ENCODE measurements at places on chromosomes 1 and 21. TPM values are rescaled to one million over a fixed set of nuclear protein-coding genes. Genes with fewer than 3 reads are reported as not detected.

GRCh38 chr21:42261829-42262200 lies 42.9 kb downstream of the ABCG1 start:
- H3K27me3 ChIP-seq: no peaks in the 10 kb centered on the region
- DNase-seq: no peak
- no peaks in the 10 kb centered on the region for H3K36me3 ChIP-seq
- no peak overlapping the region for H3K4me3 ChIP-seq
- H3K4me1 ChIP-seq: peaks cover 10% of the 10 kb centered on the region

DNA sequence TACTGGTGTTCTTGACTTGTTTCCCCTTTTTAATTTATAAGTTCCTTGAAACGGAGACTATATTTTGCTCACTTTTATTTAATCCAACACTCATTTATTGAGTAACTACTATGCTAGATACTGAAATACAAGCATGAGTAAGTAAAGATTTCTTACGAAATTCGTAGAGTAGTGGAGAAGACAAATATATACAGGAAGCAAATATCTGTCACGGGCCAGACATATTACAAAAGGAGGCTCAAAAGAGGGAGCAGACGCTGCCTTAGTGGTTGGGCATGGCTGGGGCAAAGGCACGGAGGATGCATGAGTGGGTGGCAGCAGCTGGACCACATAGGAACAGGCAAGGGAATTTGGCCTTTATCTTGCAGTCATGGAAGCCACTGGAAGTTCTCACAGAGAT lies 6.8 kb downstream of the NCF2 start:
- no peaks in the 10 kb centered on the region for H3K36me3 ChIP-seq
- H3K27ac ChIP-seq: no peak overlapping the region
- peaks cover 37% of the 10 kb centered on the region for H3K4me1 ChIP-seq
- no peak overlapping the region for H3K4me3 ChIP-seq
- DNase-seq: no peak

- no peaks in the 10 kb centered on the region for H3K36me3 ChIP-seq
- no peak overlapping the region for H3K27ac ChIP-seq
- no peak overlapping the region for H3K4me3 ChIP-seq
- no peak for DNase-seq
- H3K27me3 ChIP-seq: no peaks in the 10 kb centered on the region
Measured at GRCh38 chr21:37787456-37787855, 128.8 kb downstream of the KCNJ6 start.

DNA sequence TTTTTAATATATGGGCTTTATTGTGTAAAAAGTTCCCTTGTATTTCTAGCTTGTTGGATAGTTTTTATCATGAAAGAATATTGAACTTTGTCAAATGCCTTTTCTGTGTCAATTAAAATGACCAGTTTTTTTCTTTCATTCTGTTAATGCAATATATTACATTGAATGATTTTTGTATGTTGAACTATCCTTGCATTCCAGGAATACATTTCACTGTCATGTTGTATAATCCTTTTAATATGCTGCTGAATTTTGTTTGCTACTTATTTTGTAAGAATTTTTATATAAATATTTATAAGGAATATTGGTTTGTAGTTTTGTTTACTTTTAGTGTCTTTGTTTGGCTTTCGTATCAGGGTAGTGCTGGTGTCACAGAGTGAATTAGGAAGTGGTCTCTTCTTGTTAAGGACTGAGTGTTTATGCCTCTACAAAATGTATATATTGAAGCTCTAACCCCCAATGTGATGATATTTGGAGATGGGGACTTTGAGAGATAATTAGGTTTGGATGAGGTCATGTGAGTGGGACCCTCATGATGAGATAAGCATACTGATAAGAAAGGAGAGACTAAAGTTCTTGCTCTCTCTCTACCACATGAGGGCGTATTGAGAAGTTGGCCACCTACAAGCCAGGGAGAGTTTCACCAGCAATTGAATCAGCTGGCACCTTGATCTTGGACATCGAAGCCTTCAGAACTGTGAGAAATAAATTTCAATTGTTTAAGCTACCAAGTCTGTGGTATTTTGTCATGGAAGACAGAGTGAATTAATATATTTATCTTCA lies 12.0 kb upstream of the SLAMF6 start:
- H3K27ac ChIP-seq: no peak overlapping the region
- no peaks in the 10 kb centered on the region for H3K27me3 ChIP-seq
- peaks cover 14% of the 10 kb centered on the region for H3K4me1 ChIP-seq
- H3K4me3 ChIP-seq: no peak overlapping the region

DNA sequence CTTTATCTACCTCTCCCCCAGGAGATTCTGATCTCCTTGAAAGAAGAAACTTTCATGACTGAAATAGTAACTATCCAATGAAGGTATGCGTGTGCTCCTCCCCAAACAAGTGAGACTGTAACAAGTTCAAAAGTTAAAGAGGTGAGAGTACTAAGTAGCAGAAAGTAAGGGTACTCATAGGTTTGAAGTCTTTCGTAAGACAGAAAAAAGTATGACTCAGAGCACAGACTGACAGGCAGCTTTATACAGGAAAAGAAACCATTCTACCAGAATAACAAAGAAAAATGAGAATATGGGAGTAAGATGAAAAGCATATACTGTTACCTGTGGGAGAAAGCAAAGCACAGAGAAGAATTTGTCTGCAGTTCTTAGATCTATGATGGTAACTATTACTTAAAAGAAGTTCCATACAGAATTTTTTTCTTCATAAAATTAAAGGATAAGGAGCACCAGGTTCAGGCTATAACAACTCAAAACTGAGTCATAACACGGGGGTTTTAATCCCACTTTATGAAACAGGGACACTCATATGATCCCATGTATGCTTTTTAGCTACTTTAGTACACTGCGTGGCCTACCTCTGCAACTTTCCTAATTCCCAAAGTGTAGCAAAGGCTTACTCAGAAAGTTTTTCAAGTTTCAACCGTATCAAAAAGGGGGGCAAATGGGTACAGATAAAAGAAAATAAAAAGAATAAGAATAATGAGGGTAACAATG lies 52.0 kb downstream of the FOXJ3 start:
- H3K4me1 ChIP-seq: no peaks in the 10 kb centered on the region
- no peak for DNase-seq
- peaks cover 7% of the 10 kb centered on the region for H3K36me3 ChIP-seq
- H3K4me3 ChIP-seq: no peak overlapping the region
- no peaks in the 10 kb centered on the region for H3K27me3 ChIP-seq

DNA sequence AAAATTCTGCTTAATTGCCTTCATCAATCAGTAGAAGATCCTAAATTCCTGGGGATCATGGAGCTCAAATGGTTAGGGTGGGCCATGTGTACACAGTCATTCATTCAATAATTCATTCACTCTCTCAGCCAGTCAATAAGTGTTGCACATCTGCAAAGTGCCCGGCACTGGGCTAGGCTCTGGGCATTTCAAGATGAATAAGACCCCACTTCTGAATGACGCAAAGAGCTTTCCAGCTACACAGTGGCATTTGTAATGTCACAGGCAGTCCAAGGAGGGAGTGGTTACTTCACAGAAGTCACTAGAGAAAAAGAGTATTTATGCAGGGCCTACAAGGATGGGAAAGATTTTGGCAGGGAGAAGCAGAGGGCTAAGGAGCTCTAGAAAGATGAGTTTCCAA lies 93.2 kb downstream of the KCNJ15 start:
- H3K36me3 ChIP-seq: no peaks in the 10 kb centered on the region
- DNase-seq: no peak
- H3K27ac ChIP-seq: no peak overlapping the region
- H3K4me3 ChIP-seq: no peak overlapping the region
- H3K27me3 ChIP-seq: no peaks in the 10 kb centered on the region

DNA sequence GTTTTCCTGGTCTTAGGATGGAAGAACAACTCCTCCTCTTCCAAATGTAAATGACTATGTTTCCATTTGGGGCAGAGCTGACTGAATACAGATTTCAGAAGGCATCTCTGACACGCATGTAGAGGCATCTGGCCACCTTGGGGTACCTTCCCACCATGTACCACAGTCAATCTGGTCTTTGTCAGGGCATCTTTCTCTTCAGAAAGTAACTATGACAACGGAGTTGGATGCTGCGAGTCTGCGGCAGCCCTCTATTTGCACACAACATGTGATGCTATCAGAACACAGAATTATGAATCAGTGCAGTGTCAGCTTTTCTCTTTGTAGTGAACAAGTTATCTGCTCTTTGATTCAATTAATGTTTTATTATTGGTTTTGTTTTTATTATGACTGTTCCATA lies 94.7 kb downstream of the TSEN15 start:
- DNase-seq: no peak
- no peak overlapping the region for H3K4me3 ChIP-seq
- no peaks in the 10 kb centered on the region for H3K36me3 ChIP-seq
- no peak overlapping the region for H3K27ac ChIP-seq
- peaks cover 4% of the 10 kb centered on the region for H3K27me3 ChIP-seq
- no peaks in the 10 kb centered on the region for H3K4me1 ChIP-seq

GRCh38 chr1:75587692-75588091 lies 23.2 kb downstream of the SLC44A5 start:
- no peaks in the 10 kb centered on the region for H3K4me1 ChIP-seq
- no peak overlapping the region for H3K4me3 ChIP-seq
- no peak for DNase-seq
- H3K27ac ChIP-seq: no peak overlapping the region
- H3K36me3 ChIP-seq: no peaks in the 10 kb centered on the region

DNA sequence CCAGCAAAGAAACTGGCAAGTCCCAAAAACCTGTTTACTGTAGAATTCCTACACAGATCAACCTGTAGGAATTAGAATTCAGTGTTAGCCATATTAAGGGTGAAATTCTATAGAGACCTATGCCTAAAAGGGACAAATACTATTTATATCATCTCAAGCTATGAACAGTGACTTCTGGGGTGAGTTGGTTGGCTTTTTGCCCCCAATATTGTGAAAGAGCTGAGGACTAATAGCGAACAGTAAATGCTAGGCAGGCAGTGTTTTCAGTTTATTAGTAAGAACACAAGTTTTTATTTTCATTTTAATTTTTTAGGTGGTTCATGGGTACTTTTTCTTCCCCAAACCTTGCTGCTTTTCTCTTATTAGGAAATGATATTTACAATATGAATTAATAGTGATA lies 15.3 kb downstream of the SLC16A4 start:
- H3K27me3 ChIP-seq: no peaks in the 10 kb centered on the region
- no peak overlapping the region for H3K27ac ChIP-seq
- peaks cover 15% of the 10 kb centered on the region for H3K4me1 ChIP-seq
- no peak overlapping the region for H3K4me3 ChIP-seq
- peaks cover 10% of the 10 kb centered on the region for H3K36me3 ChIP-seq
- no peak for DNase-seq

GRCh38 chr1:201696217-201696761 lies 132.7 kb upstream of the IPO9 start:
- H3K27ac ChIP-seq: no peak overlapping the region
- DNase-seq: no peak
- no peaks in the 10 kb centered on the region for H3K36me3 ChIP-seq
- H3K4me3 ChIP-seq: no peak overlapping the region

- H3K27ac ChIP-seq: no peak overlapping the region
- H3K4me1 ChIP-seq: no peaks in the 10 kb centered on the region
- no peak for DNase-seq
- H3K4me3 ChIP-seq: no peak overlapping the region
- H3K27me3 ChIP-seq: no peaks in the 10 kb centered on the region
- no peaks in the 10 kb centered on the region for H3K36me3 ChIP-seq
Measured at GRCh38 chr1:171901245-171901644, 59.9 kb downstream of the DNM3 start.

DNA sequence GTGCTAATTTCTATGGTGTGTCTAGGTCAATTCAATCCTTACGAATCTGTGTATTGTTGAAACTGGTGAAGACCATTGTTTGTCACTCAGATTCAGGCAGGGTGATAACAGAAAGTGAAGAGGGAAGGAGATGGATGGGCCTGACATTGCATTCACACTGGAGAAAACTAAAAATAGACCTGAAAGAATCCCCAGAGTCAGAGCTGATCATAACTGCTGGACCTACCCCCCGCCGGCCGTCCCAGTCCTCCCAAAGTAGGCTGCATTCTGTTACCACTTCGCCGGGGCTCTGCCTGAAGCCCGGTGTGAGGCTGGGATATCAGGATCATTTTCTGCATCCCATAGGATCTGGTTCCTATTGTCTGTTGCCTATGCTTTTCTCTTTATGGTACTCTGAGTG lies 121.1 kb downstream of the NUF2 start:
- DNase-seq: no peak
- no peaks in the 10 kb centered on the region for H3K4me1 ChIP-seq
- no peak overlapping the region for H3K4me3 ChIP-seq
- H3K27ac ChIP-seq: no peak overlapping the region
- H3K36me3 ChIP-seq: no peaks in the 10 kb centered on the region

GRCh38 chr1:52127181-52128180 lies 14.4 kb upstream of the ZFYVE9 start:
- H3K4me1 ChIP-seq: no peaks in the 10 kb centered on the region
- no peaks in the 10 kb centered on the region for H3K36me3 ChIP-seq
- H3K27ac ChIP-seq: no peak overlapping the region
- DNase-seq: peak; percentile 45

GRCh38 chr1:245091818-245092637 lies 62.8 kb upstream of the KIF26B start:
- H3K27ac ChIP-seq: no peak overlapping the region
- no peaks in the 10 kb centered on the region for H3K4me1 ChIP-seq
- H3K27me3 ChIP-seq: no peaks in the 10 kb centered on the region
- no peak for DNase-seq
- no peak overlapping the region for H3K4me3 ChIP-seq

GRCh38 chr1:16498573-16499413 lies 15.3 kb downstream of the RNU1-1 start:
- H3K36me3 ChIP-seq: no peaks in the 10 kb centered on the region
- no peaks in the 10 kb centered on the region for H3K4me1 ChIP-seq
- DNase-seq: peak; percentile 92
- H3K4me3 ChIP-seq: peak overlapping the region; percentile 93
- H3K27ac ChIP-seq: peak overlapping the region; percentile 26

DNA sequence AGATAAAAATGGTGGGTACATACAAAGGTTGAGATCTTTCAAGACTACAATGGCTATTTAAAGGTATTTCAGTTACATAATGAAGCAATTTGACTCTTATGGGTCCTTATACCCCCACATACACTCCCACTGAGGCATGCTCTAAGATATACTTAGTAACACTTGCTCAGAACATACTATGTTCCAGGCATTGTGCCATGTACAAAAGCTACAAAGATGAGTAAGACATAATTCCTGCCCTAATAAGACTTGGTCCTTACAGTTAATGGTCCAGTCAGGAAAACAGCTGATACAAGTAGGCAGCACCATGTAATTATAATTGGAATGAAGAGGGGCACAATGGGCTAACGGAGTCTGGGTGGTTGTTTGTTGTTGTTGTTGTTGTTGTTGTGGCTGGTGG lies 166.7 kb upstream of the BEND5 start:
- DNase-seq: no peak
- no peak overlapping the region for H3K27ac ChIP-seq
- no peaks in the 10 kb centered on the region for H3K4me1 ChIP-seq
- H3K4me3 ChIP-seq: no peak overlapping the region

GRCh38 chr1:218553197-218553596 lies 208.1 kb downstream of the TGFB2 start:
- H3K36me3 ChIP-seq: no peaks in the 10 kb centered on the region
- DNase-seq: no peak
- no peak overlapping the region for H3K4me3 ChIP-seq
- H3K4me1 ChIP-seq: no peaks in the 10 kb centered on the region
- no peaks in the 10 kb centered on the region for H3K27me3 ChIP-seq

The C4BPA gene
- polyA plus RNA-seq: not detected

The APOBEC4 gene
- polyA plus RNA-seq: not detected

The TLR5 gene
- 0.21 TPM for polyA plus RNA-seq

The UBL4B gene
- not detected for polyA plus RNA-seq

The UBXN11 gene
- polyA plus RNA-seq: 68.0 TPM

The PPFIA4 gene
- 0.30 TPM for polyA plus RNA-seq

The UBE2U gene
- polyA plus RNA-seq: not detected

The GAS5 gene
- polyA plus RNA-seq: 849 TPM

The HAO2 gene
- not detected for polyA plus RNA-seq

The INKA2 gene
- 1.5 TPM for polyA plus RNA-seq

The FAM177B gene
- polyA plus RNA-seq: 12.2 TPM

The SH2D2A gene
- 0.73 TPM for polyA plus RNA-seq

The ZNF697 gene
- not detected for polyA plus RNA-seq

The NTNG1 gene
- polyA plus RNA-seq: 0.69 TPM

The FCN3 gene
- polyA plus RNA-seq: not detected

The SYDE2 gene
- 0.35 TPM for polyA plus RNA-seq

The CHRM3 gene
- polyA plus RNA-seq: not detected

Data from B cell (primary cell).